ENCODE measurements at places on chromosomes 13 and 19.

DNA sequence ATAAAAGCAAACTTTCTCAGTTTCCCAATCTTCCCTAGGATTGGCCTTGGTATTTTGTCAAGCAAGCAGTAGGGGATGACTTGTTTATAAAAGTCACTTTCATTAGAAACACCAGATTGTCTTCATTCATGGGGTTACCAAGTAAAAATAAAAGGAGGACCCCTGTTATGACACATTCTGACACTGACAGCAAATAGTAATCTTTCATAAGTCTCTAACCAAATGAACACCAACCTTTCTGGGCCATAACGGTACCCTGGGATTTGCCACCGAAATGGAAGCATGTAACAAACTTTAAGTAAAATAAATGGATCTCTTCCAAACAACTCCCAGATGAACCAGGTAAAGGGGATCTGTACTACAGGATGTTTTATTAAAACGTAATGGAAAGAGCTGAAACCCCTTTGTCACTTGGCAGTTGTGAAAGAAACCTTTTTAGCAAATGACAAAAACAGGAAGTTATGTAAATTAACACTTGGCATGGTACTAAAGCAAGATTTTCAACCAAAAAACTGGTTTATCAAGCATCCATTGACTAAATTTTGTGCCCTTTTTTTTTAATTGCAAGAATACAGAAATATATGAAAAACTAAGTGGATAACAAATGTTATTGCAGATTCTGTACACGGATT, 335.6 kb downstream of the RBM26 start:
- no peak for DNase-seq

DNA sequence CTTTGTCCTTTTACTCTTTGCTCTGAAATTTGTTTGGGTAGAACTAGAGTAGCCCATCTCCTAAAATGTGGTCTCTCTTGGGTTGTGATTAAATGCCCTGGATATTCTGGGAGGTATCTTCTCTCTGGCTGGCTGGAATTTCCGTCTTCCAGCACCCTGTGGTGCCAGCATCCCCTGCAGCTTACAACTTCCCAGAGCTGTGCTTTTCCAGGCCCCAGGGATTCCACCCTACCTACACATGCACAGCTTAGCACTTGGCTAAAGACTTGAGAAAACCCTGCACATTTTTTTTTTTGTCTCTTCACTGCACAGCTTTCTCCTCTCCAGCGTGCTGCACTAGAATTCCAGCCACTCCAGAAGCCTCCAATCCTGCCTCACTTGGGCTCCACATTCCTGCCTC, 334.7 kb downstream of the IRS2 start:
- no peak for DNase-seq

GRCh38 chr19:17977488-17977887, 10.6 kb downstream of the KCNN1 start:
- no peak for DNase-seq

GRCh38 chr19:5336195-5336965, 4.2 kb downstream of the PTPRS start:
- no peak for DNase-seq

- peak; percentile 96 for DNase-seq
These were observed at the start of gene MKNK2 for GRCh38 chr19:2050991-2051772. MKNK2 (minus strand) TSS chr19:2051244; CDS start chr19:2050851, 393 bp downstream.

- DNase-seq: no peak
These were observed 228.7 kb downstream of the KCNRG start for GRCh38 chr13:50243931-50244330.

DNA sequence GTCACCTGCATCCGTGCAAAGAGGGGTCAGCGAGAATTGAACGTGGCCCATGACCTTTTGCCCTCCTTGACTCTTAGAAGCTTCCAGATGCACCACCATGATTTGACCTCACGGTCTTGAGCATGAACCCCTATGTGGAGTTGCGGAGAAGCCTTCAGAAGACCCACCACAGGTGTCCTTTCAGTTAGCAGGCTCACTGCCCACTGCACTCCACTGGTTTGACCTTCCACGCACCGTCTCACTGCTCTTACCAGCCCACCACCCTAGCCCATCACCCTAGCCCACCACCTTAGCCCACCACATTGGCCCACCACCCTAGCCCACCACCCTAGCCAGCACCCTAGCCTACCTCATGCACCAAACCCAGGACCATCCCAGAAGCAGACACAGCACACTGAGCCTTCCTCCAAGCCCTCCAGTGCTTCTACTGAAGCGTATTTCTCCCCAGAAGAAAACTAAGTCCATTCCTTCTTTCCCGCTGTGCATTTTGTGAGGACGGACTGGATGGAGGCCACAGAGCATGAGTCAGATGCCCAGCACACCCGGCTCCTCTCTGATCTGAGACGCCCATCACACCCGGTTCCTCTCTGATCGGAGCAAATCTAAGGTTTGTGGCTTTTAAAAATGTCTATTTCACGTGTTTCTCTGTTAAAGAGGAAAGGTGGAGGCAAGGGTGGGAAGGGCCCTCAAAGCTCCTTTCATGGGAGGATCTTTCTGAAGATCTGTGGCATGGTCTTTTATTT, 45.8 kb downstream of the SOX1 start:
- no peak for DNase-seq

- no peak for DNase-seq
These were observed 11.9 kb downstream of the PLEKHF1 start for GRCh38 chr19:29677001-29677817.

- no peak for DNase-seq
These were observed 49.5 kb upstream of the SIN3B start for GRCh38 chr19:16779539-16780163.

DNA sequence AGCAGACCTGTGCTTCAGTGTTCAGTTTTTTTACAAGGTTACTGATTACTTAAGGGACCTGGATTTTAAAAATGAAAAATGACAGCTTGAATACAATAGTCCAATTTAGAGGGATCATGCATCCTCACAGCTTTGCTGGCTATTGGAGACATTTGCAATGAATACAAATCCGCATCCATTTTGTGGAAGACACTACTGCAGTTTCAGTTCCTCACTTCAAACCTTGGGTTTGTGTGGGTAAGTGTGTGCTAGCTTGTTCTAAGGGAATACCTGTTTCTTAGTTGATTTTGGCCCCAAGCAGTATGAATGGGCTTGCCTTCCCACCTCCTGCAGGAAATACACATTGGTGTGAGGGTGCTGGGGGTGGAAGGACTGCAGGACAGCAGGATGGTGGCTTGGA, 222.4 kb downstream of the OLFM4 start:
- DNase-seq: no peak

- no peak for DNase-seq
These were observed 79.6 kb upstream of the DOCK9 start for GRCh38 chr13:99057310-99057975.

DNA sequence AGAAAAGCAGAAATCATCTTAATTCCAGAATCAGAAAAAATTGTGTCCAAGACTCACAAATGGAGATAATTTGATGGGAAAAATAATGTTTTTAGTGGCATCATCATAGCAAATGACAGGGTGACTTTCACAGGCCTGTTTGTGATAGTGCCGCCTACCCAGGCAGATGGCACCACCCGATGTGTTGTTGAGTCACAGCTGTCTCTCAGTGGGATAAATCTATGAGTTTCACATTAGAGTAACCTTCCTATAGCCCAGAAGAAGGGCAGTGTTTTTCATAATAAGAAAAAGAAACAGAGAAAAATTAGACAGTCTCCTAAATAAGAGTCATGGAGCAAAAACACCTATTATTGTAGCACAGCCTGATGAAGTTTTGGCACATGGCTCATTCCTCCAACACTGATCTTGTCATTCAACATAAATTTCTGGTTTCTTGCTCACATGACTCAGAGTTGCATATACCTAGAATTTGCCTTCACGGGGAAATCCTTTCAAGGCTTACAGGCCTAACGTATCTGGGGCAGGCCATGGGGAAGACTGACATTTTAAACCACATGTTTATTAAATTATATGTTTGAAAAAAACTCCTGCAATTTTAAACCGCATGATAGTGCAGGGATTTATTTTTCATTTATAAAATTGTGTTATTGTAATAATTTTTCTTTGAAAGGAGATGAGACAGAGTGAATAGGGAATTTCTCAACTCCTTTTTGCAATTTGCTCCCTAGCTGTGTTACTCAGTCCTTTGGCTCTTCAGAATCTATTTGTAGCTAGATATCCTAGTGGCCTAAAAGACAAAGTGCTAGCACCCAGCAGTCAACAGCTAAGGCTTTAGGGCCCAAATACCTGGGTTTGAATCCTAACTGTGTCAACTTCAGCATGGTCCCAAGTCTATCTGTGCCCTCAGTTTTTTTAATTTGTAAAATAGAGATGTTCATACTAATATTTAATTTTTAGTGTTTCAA, 393.7 kb downstream of the NDFIP2 start:
- no peak for DNase-seq

DNA sequence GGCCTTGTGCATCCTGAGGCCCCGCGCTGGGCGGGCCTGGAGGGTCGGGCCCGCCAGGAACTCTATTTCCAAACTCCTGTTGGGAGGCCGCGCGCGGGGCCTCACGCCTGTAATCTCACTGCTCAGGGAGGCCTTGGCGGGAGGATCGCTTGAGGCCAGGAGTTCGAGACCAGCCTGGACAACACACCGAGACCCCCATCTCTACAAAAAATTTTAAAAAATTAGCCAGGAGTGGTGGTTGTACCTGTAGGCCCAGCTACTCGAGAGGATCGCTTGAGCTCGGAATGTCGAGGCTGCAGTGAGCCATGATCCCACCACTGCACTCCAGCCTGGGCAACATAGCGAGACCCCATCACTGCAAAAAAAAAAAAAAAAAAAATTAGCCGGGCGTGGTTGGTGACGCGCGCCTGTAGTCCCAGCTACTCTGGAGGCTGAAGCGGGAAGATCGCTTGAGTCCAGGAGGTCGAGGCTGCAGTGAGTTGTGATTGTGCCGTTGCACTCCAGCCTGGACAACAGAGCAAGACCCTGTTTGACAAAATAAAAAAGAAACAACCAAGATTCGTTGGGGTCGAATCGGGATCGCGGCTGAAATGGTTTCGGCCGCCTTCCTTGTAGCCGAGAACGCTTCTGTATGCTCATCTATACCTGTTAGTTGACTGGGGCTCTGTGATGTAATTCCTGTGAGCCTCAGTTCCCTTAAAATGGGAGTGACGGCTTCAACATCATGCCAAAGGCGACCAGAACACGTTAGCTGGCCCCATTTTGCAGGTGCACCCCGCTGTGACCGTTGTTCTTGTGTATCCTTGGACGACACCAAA, 636 bp downstream of the SF3A2 start:
- DNase-seq: no peak

GRCh38 chr13:113599391-113599790, 14.8 kb downstream of the TFDP1 start:
- no peak for DNase-seq

- no peak for DNase-seq
These were observed 371.4 kb upstream of the SLC10A2 start for GRCh38 chr13:103437651-103438050.

- DNase-seq: no peak
These were observed 26.5 kb downstream of the FPR3 start for GRCh38 chr19:51821456-51821855.

DNA sequence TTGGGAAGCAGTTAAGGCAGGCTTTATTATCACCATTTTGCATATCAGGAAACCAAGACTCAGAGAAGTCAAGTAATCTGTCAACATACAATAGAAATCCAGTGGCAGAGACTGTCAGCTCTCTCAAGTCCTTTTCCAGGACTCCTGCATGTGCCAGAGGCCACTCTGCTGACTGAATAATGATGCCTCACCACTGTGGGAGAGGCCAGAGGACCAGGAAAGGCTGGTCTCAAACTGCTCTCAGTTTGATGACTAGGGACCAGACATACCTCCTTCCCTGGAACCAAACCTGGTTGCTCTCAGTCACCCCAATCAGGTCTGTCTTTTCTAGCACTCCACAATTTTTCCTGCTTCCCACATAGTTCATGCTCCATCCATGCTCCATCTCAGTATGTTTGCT, 8.0 kb downstream of the RNASEH2B start:
- DNase-seq: no peak

GRCh38 chr13:112509190-112509589, 78.8 kb downstream of the TUBGCP3 start:
- DNase-seq: no peak

DNA sequence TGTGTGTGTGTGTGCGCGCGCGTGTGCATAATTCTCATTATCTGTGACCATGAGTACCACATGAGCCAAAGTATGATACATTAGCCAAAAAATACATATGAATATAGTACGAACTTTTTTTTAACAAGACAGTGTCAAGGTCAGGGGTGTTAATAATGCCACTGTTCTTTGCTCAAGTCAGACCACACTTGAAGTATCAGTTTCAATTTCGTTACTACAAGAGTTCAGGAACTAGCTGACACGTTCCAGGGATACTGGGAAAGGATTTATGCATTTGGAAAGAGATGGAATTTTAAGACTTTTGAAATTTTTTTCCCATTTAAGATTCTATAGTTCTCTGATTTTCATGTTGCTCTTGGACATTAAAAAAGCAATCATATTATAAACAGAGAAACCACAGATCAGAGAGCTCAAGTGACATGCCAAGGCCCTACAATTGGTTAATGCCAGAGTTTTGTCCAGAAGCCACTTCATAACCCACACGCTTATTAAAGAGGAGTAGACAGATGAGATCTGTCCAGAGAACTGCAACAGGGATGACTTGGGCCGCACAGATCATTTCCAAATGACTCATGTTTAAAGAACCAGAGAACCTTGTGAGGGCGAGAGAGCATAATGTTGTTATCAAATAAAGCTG, 718.8 kb upstream of the SGCG start:
- DNase-seq: no peak

GRCh38 chr13:30726192-30726591, 9.2 kb upstream of the ALOX5AP start:
- DNase-seq: no peak

- DNase-seq: no peak
These were observed 3.6 kb downstream of the TMEM259 start for GRCh38 chr19:1017115-1017905.

DNA sequence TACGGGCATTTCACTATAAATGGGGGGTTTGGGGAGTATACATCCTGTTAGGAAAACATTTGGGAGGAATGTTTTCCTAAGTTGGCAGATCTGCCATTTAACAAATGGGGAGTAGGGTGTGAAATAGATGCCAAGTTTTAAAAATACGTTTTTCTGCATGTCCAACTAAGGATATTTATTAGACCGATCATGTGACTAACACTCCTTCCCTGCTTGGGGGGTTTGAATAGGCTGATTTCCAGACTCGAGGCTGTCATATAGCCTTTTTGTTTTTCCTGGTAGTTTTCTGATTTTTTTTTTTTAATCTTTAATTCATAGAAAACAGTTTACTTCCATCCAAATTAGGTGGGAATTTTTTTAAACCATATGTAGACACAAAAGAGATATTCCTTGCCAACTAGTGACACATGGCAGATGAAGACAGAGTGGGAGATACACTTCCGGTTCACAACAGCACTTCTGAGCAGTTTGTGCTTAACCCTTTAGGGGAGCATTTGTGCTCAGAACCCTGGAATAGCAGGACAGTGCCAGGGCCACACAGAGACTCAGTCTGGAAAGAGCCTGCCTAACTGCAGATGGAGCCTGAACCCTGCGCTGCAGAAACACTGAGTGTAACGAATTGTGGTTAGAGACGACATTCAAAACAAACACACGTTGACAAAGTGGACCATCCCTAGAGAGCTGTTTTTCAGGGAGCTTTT, 5.6 kb upstream of the GATAD2A start:
- DNase-seq: no peak

DNA sequence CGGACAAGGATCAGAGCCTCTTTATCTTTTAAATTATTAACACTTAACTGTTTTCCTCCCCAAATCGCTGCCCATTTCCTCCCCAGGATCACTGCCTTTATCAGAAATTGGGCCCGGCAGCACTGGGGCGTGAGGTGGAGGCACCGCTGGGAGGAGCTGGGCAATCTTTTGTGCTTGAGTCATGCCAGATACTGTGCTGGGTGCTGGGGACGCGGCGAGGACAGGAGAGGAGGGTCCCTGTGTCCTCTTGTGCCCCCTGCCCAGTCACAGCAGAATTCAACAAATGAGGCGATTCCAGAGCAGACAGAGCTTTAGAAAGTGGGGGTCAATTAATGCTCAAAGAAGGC, 347.8 kb downstream of the ZNF536 start:
- no peak for DNase-seq
